ENCODE measurements at places on chromosomes 12 and 14.

GRCh38 chr12:58296863-58297262 lies 355.5 kb downstream of the ATP23 start:
- DNase-seq = no peak

DNA sequence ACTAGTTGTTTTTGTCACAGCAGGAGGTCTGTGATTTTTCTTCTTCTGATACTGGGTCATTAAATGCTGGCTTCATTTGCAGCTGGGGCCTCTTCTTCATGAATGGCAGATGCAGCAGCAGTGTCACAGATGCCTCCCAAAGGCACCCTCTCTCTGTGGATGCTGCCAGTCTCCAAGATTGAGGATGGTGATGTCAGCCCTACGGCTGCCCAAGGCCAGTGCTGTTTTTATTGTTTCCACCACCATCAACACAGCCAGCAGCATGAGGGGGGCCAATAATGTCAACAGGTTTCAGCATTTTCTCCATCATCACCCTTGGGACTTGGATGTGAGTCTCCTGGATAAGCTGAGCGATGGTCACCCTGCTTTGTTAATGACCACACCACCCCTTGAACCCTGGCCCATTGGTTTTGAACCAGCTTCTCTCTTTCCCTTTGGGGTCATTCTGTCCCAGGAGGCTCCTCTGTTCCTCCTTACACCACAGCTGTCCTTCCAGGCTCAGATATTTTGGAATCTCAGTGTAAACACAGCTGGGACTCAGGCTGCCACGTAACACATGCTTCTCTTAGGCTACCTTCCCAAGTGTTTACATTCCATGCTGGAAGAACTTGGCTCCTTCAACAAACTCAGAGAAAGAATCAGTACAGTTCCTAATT lies 151.7 kb upstream of the DDHD1 start:
- no peak for DNase-seq

- no peak for DNase-seq
Observed at GRCh38 chr12:106070611-106071010, 68.1 kb downstream of the NUAK1 start.

DNA sequence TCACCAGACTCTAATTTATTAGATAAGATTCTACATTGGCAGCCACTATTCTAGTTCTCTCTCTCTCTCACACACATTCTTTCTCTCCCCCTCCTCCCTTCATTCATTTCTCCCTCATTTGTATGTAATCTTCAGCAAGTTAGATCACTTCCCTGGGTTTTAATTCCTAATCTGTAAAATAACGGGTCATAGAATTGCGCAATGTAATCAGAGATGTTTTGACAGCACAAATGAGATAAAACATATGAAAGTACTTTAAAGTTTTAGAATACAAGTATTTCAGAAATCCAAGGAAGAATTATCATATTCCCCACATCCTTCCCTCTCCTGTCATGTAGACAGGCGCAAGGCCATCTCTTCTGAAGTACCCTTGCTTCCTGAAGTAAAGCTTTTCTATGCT lies 21.7 kb downstream of the STYK1 start:
- no peak for DNase-seq

GRCh38 chr12:132323171-132324010 lies 6.0 kb downstream of the GALNT9 start:
- DNase-seq = no peak

DNA sequence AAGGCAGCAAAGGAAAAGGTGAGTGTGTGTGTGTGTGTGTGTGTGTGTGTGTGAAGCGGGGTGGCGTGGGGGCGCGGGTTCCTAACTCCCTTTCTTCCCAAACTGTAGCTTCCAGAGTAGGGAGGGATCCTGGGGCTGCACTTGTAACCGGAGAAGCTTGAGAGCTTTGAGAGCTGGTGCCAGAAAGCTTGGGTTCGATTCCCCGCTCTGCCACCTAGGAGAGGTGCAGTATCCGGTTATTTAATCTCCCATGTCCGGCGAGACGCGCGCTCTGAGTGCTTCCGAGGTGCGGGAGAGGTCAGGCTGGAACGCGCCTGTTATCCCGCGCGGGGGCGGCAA lies 7.2 kb upstream of the RACGAP1 start:
- no peak for DNase-seq

DNA sequence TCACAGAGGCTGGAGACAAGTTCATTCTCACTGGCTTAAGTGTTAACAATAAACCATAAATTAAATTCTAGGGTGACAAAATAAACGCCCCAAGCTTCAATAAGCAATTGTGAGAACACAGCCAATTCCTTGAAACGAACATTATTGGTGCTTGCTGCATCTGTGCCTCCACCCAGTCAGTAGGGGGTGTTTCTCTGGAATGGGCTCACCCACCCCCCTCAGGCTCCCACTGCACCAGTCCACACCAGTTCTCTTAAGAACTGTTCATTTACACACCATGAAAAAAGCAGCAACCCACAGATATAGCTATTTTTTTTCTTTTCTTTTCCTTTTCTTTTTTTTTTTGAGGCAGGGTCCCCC lies 34.7 kb downstream of the CDC42BPB start:
- no peak for DNase-seq

DNA sequence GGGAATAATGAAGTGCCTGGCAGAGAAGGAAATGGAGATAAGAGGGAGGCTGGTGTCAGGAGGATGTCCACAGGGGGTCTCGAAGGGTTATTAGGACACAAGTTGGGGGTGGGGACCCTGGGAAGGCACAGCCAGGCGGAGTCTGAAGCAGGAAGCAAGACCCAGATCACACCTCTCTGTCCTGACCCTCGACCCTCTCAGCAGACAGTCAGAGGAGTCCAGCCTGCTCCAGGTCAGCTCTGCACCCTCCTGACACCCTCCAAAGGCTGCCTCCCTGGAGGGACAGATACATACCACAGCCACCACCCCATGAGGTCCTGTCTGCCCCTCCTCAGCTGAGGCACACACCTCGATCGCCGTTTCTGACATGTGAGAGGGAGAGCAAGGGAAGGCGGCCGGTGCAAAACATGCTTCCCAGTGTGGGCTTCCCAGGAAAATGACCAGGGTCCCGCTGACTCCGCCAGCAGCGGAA lies 9.0 kb downstream of the BCL11B start:
- no peak for DNase-seq

GRCh38 chr14:92927349-92928257 lies 4.7 kb downstream of the CHGA start:
- DNase-seq = no peak

DNA sequence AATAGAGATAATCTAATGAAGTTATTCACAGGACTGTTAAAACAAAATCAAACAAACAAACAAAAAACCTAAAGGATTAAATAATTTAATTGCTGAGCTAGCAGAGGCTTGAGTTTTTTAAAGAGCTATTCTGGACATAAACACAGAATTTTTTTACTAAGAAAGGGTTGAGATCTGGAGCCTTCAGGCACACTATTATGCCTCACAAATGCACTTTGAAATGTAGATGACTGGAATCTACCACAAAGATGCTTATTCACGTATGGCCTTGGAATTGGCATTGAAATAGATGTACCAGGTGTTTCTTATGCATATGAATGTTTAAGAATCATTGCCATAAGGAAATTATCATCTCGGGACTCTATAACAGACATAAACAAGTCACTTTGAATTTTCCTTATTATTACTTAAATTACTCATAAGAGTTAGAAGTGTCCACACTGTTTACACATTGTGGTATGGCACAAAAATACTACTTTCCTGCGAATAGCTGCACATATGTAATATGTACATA lies 21.6 kb downstream of the PUS7L start:
- DNase-seq = no peak

DNA sequence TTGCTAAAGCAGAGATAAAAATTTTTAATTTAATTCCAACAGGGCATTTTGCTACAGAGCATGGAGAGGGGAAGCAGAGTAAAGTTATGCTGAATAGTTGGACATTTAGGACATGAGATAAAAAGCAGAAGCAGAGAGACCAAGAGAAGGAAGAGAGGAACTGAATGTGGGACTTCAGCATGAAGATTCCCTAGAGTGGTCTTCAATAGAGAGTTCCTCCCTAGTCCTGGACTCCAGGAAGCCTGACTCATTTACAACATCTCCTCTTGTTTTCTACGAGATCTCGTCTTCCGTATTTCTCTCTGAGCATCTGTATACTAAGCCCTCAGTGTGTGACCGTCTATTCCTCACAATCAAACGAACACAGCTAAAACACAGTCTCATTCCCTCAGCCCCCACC lies 35.2 kb upstream of the IFT81 start:
- no peak for DNase-seq

DNA sequence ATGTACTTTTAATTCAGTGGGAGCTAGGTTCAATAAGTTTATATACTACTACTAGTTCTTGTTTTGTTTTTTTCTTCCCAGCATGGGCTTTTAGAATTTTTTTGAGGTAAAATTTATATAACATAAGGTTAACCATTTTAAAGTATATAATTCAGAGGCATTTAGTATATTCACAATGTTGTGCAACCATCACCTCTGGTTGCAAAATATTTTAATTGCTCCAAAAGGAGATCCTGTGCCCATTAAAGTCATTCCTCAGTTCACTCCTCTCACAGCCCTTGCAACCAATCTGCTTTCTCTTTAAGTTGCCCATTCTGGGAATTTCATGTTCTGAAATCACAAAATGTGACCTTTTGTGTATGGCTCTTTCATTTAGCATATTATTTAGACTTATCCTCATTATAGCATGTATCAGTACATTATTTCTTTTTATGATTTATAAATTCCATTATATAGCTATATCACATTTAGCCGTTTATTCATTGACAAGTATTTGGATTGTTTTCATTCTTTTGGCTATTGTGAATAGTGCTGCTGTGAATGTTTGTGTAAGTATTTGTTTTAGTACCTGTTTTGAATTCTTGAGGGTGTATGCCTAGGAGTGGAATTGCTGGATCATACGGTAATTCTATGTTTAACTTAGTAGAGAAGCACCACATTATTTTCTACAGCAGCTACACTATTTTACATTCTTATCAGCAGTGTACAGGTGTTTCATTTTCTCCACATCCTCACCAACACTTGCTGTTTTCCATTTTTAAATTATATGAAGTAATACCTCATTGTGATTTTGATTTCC lies 59.1 kb downstream of the ARHGAP5 start:
- DNase-seq = no peak

- DNase-seq = no peak
Observed at GRCh38 chr12:46384451-46385309, 12.1 kb upstream of the SLC38A2 start.

DNA sequence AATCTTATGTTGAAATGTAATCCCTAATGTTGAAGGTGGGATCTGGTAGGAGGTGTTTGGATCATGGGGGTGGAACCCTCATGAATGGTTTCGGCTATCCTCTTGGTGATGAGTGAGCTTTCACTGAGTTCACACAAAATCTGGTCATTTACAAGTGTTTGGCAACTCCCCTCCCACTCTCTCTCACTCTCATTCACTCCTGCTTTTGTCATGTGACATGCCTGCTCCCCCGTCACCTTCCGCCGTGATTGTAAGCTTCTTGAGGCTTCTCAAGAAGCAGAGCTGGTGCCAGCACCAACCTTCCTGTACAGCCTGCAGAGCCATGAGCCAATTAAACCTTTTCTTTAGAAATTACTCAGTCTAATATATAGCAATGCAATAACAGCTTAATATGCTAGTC lies 245.4 kb downstream of the BMP4 start:
- no peak for DNase-seq

DNA sequence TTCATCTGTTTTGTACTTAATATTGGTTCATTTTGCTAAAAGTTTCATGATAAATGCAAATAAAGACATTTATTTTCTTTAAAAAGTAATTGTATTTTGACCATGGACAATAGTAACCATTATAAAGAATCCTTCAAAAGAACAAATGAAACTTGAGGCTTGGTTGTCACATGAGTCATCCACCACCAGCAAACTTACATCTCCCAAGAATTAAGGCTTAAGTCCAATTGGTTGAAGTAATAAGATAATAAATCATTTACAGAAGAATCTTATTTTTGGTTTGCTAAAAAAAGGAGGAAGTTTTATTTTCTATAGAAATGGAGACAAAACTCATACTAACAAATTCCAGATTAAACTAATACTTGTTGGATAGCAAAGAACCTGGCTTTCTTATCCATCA lies 84.8 kb upstream of the KITLG start:
- DNase-seq = no peak

- no peak for DNase-seq
Observed at GRCh38 chr14:61358554-61359226, 37.3 kb downstream of the PRKCH start.

All from NCI-H1694 (cell line).